NCI-H1092 (cell line): ENCODE measurements at places on chromosomes 5 and 9.
A peak's percentile ranks its signal among the peaks of the same experiment; 100 is the strongest.

GRCh38 chr5:176809544-176810080 lies 747 bp upstream of the UNC5A start:
- DNase-seq, result no peak

GRCh38 chr9:108272349-108272899 lies 583.4 kb downstream of the ACTL7B start:
- peak; percentile 74 for DNase-seq

DNA sequence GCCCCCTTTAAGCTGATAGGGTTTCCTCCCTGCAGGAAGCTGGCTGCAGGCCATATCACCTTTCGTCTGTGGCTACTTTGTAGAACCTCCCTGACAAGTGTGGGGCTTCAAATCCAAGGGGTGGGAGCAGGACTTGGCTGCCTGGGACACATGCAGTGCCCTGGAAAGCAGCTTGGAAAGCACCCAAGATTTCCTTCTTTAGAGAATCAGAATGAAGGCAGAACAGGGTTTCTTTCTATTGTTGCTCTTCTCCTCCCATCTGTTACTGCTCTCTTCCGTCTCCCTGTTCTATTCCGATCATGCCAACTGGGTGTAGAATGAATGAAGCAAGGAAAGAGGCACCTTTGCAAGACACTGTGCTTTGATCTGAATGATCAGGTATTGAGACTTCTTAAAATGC lies 282.2 kb downstream of the MED10 start:
- DNase-seq, result peak; percentile 37

- peak; percentile 20 for DNase-seq
Measured at GRCh38 chr9:133199648-133200321, 9.3 kb downstream of the OBP2B start.

DNA sequence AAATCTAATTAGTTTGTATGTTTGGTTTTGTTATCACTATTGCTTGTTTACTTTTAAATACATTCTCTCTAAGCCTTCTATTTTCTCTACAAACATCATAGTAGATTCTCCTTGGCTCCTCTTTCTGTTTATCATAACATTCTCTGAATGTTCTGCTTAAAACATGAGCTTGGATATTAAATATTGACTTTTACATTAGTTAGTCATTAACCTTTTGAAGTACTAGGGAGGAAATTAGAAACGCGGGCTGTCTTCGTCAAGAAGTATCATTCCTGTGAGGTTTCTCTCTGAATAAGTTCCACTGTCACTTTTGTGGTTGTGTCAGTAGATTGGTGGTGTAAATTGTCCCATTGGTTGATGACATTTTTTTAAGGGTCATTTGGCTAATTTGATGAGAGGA lies 821.5 kb downstream of the EFNA5 start:
- DNase-seq, result no peak

GRCh38 chr5:44952376-44952775 lies 143.6 kb downstream of the MRPS30 start:
- no peak for DNase-seq

DNA sequence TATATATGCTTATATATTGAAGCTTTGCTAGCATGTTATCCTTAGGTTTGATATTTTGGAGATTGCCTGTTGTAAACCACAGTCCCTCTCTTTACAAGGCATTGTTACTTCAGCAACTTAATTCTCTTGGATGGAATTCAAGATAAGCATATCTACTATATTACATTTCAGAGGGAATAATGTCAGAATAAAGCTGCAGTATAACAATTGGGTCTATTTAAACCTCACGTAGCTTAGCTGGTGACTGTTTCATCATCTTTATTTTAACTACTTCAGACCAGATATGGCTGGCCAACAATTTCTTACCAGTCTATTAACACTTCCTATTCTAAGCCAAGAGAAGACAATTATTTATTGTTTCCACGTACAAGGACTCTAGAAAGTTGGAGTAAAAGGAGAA lies 27.1 kb downstream of the ZCCHC10 start:
- DNase-seq, result no peak

GRCh38 chr5:88470745-88471144 lies 202.1 kb upstream of the TMEM161B start:
- DNase-seq, result no peak

DNA sequence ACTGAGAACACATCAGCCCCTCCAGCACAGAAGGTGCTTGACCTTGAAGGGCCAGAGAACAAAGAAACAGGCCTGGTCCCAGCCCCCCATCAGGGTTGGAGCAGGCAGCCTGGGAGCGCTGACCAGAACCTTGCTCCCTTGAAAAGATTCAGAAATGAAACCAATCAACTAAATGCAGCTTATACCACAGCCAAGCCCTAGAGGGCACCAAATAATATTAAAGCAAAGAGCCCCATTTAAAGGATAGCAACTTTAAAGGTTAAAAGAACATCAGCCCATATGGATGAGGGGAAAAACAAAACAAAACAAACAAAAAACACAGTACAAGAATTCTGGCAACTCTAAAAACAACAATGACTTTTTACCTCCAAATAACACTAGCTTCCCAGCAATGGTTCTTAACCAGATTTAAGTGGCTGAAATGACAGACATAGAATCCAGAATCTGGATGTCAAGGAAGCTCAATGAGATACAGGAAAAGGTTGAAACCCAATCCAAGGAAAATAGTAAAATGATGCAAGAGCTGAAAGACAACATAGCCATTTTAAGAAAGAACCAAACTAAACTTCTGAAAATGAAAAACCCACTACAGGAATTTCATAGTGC lies 471.9 kb downstream of the MTRR start:
- DNase-seq, result no peak

- no peak for DNase-seq
Measured at GRCh38 chr5:179254638-179255271, 90.5 kb downstream of the ADAMTS2 start.

DNA sequence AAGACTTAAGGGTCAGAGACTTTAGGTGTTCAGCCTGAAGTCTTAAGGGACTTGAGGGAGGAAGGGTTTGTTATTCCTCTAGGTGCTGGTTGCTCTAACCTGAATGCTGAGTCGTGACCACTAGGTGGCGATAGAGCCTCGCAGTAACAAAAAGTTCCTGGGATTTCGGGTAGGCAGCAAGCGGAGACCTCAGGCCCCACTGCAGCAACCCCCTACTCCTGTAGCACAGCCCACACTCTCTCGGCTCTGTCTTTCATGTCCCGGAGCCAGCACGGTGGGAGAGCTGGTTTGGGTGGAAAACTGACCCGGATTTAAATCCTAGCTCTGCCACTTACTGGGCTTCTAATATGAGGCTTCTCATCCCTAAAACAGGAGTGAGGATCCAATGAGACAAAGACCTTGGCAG lies 100.3 kb upstream of the PANK3 start:
- DNase-seq, result peak; percentile 33

GRCh38 chr5:66850354-66851075 lies 254.3 kb downstream of the MAST4 start:
- no peak for DNase-seq

DNA sequence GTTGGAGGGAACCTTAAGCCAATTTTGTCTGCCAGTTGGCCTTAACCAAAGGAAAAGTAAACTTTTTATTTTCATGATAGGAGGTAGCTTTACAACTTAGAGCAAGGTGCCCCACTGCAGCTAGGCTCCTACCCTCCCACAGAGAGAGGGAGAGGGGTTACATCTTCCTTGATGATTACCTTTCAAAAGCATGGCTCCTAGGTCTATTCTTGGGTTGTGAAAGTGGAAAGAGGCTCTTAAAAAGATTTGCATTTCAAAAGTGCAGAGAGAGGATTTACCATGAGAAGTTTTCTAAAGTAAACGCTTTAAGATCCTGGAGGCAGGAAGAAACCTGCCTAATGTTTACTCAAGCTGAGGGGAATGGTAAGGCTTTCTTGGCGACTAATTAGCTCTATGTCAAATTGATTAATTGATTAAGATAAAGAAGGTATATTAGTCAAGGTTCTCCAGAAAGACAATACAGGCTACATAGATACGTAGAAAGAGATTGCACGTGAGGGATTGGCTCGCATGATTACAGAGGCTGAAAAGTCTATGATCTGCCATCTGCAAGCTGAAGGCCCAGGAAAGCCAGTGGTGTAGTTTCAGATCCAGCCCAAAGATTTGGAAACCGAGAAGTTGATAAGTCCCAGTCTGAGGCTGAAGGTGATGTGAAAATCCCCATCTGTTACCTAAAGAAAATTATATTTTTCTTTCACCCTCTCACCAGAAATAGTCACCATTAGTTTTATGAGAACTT lies 333.8 kb upstream of the CTNND2 start:
- DNase-seq, result no peak

DNA sequence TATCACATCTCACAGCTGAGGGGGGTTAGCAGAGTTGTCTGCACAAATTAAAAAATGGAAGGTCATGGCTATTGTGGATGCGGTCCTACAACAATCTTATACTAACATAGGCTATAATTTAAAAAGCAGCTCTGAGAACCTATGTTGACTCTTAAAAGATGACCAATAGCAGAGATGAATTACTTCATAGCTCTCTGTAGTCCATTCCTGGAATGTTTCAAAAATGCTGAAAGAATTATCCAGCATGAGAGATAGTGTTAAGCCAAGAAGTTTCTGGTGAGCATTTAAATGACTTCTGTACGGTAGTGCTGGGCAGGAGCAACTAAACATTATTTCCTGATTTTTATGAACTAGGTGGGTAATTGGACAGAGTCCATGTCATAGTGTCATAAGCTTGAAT lies 218.2 kb upstream of the NUDT12 start:
- DNase-seq, result no peak

DNA sequence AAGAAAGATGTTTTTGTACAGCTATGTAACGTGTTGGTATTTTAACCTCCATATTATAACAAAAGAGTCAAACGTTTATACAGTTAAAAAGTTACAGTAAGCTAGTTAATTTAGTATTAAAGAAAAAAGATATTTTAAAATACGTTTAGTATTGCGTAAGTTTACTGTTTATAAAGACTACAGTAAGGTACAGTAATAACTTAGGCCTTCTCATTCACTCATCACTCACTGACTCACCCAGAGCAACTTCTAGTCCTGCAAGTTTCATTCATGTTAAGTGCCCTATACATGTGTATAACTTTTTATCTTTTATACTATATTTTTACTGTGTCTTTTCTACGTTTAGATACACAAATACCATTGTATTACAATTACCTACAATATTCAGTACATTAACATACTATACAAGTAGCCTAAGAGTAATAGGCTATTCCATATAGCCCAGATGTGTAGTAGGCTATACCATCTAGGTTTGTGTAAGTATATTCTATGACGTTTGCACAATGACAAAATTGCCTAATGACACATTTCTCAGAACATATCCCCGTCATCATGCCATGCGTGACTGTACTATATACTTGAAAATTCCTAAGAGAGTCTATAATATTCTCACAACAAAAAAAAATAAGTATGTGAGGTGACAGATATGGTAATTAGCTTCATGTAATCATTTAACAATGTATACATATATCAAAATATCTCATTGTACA lies 33.8 kb downstream of the ERP44 start:
- no peak for DNase-seq

DNA sequence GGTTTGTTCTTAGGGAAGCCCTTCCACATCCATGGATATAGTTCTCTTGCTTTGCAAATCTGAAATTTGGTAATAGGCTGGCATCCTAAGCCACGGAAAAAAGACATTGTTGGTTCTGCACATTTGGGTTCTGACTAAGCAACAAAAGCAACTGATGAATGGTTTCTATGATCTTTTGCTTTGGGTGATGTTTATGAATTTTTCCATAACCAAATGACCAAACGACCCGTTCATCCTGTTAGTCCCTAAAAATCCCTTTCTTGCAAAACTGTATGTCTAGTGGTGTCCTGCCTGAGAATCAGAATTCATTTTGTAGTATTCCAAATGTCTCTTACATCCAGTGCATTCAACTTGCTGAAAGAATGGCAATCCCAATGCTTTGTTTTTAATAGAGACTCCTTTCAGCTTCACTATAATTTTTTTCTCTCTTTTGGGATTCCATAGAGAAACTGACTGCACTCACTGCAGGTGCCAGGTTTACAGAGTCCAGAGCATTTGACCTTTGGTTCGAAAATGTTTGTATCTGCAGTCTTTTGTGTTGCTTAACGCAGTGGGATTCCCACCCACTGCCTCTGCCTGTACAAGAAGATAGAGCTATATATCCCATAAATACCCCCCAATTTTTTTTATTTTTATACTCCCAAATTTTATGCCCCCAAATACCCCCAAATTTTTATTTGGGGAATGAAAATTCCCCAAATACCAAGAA lies 4.7 kb downstream of the SPTAN1 start:
- no peak for DNase-seq

- DNase-seq, result no peak
Measured at GRCh38 chr5:96733771-96734500, 71.8 kb downstream of the CAST start.

GRCh38 chr5:172486912-172487311 lies 32.6 kb upstream of the SH3PXD2B start:
- DNase-seq, result no peak

- no peak for DNase-seq
Measured at GRCh38 chr5:172266071-172266675, 17.4 kb downstream of the UBTD2 start.

GRCh38 chr5:34621277-34622097 lies 34.6 kb upstream of the RAI14 start:
- DNase-seq, result no peak

DNA sequence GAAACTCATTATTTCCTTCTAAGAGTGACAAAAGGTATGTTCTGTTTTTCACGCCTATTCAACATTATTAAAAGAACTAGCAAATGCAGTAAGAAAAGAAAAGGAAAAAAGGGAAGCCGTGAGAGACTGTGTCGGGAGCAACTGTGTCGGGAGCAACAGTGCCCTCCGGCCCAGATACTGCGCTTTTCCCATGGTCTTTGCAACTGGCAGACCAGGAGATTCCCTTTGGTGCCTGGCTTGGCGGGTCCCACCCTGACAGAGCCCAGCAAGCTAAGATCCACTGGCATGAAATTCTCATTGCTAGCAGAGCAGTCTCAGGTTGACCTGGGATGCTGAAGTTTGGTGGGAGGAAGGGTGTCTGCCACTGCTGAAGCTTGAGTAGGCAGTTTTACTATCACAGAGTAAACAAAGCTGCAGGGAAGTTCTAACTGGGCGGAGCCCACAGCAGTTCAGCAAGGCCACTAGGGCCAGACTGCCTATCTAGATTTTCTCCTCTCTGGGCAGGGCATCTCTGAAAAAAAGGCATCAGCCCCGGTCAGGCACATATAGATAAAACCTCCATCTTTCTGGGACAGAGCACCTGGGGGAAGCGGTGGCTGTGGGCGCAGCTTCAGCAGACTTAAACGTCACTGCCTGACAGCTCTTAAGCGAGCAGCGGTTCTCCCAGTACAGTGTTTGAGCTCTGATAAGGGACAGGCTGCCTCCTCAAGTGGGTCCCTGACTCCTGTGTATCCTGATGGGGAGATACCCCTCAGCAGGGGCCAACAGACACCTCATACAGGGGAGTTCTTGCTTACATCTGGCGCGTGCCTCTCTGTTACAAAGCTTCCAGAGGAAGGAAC lies 1237.4 kb upstream of the CDH18 start:
- no peak for DNase-seq

- no peak for DNase-seq
Measured at GRCh38 chr5:52783226-52783959, 4.3 kb upstream of the ITGA1 start.

DNA sequence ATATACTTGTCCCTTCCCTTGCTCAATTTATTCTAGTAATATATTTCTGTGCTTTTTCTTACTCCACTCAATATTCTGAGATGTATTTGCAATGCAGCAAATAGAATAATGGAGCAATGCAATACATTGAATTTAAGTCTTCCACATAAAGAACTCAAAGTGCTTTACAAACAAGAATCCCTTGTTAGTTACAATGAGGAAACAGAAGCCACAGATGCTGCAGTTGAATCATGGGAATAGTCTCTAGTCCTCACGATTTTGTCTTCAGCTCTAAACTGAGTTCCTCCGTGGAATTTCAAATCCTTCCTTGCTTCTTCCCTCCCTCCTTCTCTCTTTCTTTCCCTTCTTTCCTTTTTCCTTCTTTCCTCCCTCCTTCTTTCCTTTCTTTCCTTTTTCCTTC lies 12.5 kb upstream of the TAS2R1 start:
- no peak for DNase-seq
